ENCODE measurements at places on chromosomes 7 and 10.
A peak's percentile ranks its signal among the peaks of the same experiment; 100 is the strongest.

GRCh38 chr10:71045936-71046335 is 157.6 kb upstream of the PCBD1 start:
- DNase-seq = no peak

- DNase-seq = no peak
These were observed 154.0 kb upstream of the PPP2R2D start for GRCh38 chr10:131746785-131747184.

GRCh38 chr7:150754951-150755350 is 17.7 kb downstream of the GIMAP5 start:
- DNase-seq = no peak

GRCh38 chr10:96334616-96335526 is 23.9 kb downstream of the OPALIN start:
- DNase-seq = peak; percentile 57

- no peak for DNase-seq
These were observed 89.3 kb downstream of the CCNY start for GRCh38 chr10:35425595-35425994.

- peak; percentile 26 for DNase-seq
These were observed 30.3 kb downstream of the HACD1 start for GRCh38 chr10:17586821-17587234.

- no peak for DNase-seq
These were observed 80.6 kb downstream of the ETV1 start for GRCh38 chr7:13908667-13909397.

DNA sequence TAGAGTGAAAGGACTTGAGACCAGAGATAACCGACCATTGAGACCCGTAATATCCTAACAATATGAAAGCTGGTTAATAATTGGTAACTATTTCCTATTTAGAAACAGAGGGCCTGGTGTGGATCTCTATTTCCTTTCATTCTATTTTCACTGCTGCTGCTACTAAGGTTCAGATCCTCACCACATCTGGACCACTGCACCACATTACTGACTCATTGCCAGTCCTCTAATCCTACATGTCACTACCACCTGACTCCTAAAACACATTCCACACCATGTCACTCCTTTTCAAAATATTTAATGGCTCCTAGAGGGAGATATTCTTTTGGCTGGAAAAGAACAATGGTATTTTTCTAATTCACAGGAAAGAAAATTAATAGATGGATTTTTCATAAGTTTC is 6.4 kb downstream of the USP54 start:
- DNase-seq = no peak

GRCh38 chr7:2558629-2559282 is at the start of gene IQCE:
TSS of gene IQCE (plus strand) at chr7:2558979. CDS start at chr7:2559182, 203 bp downstream.
- DNase-seq = peak; percentile 66

GRCh38 chr10:76435157-76435556 is 1003.7 kb downstream of the LRMDA start:
- DNase-seq = no peak

- no peak for DNase-seq
These were observed 118.5 kb upstream of the ADCY1 start for GRCh38 chr7:45455662-45456061.

DNA sequence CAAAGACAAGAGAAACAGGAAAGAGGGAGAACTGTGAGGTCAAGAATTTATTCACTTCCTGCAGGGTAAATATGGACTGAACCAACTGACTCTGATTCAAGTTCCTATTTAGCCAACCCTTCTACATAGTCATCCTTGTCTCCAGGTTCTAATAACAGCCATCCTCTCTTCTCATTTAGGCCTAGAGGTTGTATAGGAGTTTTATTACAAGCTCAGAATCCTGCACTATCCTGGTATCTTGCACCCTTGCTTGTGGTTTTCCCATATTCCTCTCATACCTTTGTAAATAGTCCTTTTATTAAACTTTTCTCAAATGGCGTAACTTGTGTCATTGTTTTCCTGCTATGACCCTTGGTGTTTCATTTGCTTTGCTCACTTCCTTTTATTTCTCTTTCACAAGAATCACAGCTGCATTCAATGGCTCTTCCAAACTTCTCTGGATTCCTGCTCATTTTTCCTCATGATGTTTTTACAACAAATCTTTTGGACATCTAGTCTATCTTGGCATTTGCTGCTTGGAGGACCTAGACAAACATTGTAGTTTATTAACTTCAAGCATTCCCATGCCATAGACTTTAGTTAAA is 12.4 kb upstream of the OR2A5 start:
- no peak for DNase-seq

GRCh38 chr7:108529341-108529740 is 3.4 kb upstream of the PNPLA8 start:
- no peak for DNase-seq

GRCh38 chr7:102403563-102403962 is 7.4 kb downstream of the PRKRIP1 start:
- DNase-seq = no peak

DNA sequence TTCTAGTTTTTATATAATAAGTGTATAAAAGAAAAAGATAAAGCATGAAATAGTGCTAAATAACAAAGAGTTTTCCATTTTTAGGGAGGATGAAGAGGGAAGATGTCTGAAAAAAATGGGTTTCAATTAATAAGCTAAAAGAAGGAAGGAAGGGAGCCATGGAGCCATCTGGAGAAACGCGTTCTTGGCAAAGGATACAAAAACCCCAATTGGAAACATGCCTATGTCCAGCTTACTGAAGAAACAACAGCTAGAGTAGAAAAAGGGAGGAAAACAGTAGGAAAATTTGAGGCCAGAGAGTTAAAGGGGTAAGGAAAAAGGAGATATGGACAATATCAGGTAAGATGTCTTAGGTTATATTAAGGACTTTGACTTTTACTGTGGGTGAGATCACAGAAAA is 416.2 kb upstream of the GHITM start:
- no peak for DNase-seq

DNA sequence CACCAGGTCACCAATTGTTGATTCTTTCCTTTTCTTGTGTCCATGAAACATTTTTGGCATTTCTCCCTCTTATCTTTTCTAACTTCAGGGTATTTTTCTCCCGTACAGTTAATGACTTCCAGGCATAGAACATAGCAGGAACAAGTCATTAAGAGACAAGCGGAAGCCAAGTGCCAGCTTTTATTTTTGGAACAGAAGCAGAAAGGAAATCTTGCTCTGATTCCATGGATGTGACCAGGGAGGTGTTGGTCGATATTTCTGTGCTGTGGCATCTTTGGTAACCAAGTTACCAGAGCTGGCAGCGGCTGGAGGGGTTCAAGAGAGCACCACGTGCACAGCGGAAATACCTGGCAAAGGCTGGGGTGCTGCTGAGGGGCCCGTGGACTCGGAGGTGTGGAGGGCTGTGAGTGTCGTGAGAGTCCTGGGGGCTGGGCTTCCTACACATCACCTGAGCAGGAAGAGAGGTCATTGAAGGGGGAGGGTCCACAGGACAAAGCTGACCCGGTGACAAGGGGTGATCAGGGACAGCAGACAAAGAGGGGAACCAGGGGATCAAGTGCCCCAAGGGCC is 1.8 kb downstream of the LLCFC1 start:
- DNase-seq = no peak

DNA sequence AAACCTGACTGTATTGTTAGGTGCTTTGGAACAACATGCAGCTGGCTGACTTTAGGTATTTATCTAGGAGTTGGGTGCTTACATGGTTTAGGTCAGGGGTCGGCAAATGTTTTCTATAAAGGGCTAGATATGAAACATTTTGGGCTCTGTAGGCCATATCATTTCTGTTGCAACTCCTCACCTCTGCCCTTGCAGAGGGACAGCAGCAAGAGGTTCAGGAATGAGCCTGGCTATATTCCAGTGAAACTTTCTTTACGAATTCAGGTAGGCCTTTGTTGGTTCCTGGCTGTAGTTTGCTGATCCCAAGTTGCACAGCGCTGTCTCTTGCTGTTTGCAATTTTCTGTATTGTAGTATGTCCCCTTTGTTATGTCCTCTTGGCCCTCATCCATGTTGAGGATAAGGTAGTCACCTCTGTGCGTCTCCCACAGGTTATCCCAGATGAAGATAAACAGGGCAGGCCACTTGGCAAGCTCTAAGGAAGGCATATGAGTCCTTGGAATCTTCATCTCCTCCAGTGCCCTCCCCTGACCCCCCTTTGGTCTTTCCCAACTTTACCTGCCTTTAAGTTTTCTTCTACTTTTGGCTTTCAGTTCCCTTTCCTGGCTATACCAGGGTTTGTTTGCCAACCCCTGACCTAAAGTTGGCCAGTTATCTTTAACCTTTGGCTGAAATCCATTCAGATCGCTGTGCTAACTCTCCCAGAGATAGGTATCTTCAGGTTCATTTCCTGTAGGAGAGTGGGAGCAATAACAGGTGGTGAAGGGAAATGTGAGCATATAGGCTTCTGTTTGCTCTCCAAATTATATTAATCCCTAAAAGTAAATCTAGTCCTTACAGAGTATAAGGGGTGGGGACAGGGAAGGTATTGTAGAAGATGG is 36.1 kb downstream of the SGPL1 start:
- no peak for DNase-seq

GRCh38 chr7:124263232-124263827 is 230.5 kb upstream of the TMEM229A start:
- no peak for DNase-seq

DNA sequence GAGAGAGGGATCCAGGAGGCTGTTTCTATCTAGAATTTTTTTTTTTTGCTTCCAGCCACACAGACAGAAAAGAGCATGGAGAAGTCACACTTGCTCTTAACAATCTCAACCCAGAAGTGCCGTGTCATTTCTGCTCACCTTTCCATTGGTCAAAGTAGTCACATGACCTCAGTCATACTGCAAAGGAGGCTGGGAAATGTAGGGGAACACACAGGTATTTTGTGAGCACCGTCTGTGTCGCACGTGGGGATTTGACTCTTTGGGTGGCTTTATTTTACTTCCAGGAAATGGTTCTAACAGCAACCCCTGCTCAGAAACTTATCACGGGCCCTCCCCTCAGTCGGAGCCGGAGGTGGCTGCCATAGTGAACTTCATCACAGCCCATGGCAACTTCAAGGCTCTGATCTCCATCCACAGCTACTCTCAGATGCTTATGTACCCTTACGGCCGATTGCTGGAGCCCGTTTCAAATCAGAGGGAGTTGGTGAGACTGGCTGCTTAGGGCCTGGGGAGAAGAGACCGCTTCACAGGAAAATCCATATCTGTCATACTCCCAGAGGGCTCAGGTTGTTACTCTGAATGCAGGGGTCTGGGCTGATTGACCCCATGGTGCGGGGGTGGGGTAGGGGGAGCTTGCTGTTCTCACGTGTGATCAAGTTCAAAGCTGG is 13.1 kb upstream of the CPA1 start:
- no peak for DNase-seq

DNA sequence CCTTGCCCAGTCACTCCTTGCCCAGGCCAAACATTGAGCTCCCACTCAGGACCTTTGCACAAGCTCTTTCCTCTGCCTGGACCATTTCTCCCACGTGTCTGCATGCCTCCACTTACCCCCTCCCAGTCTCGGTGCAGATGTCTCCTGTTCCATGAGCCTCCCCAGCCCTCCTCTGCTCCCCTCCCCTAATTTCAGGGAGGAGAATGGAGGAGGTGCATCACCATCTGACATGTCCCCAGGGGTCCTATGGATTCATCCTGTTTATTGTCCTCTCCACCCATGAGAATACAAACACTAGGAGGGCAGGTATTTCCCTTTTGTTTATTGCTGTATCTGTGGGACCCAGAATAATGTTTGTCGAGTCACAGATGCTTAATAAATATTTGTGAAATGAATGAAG is 8.6 kb upstream of the GRID2IP start:
- no peak for DNase-seq

DNA sequence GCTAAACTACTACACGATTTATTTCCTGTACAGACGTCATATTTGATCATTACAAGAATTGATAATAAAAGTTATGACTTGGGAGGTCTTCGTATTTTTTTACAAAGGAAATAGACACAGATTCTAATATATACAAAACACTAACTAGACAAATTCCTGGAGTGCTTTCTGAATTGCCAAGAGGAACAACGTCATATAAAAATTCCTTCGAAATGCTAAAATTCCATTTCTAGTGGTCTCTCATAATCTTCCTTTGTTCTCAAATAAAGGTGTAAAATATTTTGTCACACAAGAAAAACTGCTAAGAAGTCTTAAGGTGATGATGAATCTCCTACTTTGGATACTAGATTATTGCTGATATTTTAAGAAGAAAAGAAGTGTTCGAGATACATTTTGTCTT is 85.4 kb downstream of the CDK6 start:
- peak; percentile 22 for DNase-seq

GRCh38 chr7:34011696-34012095 is 106.4 kb downstream of the BMPER start:
- DNase-seq = no peak

DNA sequence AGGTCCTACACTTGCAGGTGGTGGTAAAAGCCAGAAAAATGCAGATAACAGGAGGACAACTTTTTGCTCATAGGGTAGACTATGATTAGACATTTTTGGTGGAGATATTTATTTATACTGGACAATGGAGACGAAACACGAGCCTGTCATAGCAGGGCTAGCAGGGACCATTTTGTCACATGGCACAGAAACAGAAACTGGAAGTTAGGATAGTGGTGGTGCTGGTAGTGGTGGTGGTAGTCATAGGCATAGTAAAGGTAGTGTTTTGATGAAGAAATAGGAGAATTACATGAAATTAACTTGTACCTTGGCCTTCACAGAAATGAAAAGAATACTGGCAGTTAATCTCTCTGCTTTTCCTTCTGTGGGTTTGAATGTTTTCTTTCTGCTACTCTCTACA is 8.8 kb upstream of the MGAM start:
- DNase-seq = no peak

- no peak for DNase-seq
These were observed 67.3 kb upstream of the PDZD8 start for GRCh38 chr10:117442521-117442920.

GRCh38 chr10:62121187-62121530 is 147.5 kb downstream of the RTKN2 start:
- no peak for DNase-seq

DNA sequence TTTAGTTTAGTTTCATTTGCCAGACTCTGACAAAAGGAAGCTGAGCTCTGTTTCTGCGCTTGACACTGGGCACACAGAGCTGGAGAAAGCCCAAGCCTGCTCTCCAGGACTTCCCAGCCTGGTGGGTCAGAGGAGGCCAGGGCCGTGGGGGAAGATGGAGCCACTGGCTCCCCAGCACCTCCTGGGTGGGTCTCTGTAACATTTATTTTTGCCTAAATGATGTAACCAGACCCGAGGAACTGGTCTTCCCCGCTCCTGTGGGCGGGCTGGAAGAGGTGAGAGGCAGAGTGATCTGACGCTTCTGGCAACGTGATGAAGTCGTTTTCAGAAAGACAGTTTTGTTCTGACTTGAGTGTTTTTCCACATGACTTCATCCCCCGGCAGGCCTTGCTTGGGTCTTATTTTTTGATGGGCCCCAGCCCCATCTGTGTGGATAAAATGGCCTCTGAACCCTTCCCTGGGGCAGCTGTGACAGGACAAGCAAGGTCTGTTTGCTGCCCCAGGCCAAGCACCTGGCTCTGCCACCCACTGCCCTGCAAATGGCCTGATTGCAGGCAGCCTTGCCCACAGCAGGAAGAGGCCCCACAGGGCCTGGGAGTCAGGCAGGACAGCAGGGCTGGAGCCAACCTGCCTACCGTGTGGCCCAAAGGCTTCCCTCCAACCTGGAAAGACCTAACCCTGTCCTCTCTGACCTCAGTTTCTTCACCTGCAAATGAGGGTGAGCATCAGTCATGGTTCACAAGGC is 304.9 kb upstream of the ZMIZ1 start:
- DNase-seq = no peak

- DNase-seq = no peak
These were observed 10.5 kb upstream of the EZH2 start for GRCh38 chr7:148894591-148894990.

Measured in kidney glomerular epithelial cell (primary cell).